ENCODE measurements at places on chromosomes 4 and X.
A peak's percentile ranks its signal among the peaks of the same experiment; 100 is the strongest.

DNA sequence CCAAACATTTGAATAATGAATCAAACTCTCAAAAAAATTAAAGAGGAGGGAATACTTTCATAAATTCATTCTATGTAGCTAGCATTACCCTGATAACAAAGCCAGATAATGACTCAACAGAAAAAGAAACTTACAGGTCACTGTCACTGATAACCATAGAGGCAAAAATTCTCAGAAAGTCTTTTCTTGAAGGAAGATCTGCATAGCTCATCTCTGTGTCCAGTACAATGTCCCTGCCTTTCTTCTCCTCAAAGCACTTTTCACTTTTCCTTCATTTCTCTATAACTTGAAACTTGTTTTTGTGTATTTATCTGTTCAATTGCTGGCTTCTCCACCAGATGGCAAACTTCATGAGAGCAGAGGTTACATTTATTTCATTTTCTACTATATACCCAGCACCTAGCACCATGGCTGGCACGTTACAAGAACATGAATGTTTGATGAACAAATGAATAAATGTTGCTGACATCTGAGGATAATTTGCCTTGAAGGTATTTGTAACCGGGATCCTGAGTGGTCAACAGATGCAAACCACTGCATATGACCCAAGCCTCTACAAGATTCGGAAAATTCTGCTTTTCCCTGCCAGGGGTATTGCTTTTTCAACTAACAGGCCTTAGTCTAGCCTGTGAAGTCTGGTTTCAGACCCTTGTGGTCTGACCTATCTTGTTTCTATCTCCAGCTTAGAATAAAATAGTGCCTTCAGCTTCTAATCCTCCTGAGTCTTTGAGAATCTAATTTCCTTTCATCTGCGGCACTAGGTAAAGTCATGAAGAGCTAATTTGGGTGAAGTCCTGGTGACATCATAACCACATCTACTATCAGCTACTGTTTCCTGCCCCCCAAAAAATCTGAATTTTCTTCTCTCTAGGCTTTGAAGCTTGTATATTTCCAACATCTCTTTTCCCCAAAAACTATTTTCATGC, 52.5 kb upstream of the ANTXR2 start:
- no peak for DNase-seq

DNA sequence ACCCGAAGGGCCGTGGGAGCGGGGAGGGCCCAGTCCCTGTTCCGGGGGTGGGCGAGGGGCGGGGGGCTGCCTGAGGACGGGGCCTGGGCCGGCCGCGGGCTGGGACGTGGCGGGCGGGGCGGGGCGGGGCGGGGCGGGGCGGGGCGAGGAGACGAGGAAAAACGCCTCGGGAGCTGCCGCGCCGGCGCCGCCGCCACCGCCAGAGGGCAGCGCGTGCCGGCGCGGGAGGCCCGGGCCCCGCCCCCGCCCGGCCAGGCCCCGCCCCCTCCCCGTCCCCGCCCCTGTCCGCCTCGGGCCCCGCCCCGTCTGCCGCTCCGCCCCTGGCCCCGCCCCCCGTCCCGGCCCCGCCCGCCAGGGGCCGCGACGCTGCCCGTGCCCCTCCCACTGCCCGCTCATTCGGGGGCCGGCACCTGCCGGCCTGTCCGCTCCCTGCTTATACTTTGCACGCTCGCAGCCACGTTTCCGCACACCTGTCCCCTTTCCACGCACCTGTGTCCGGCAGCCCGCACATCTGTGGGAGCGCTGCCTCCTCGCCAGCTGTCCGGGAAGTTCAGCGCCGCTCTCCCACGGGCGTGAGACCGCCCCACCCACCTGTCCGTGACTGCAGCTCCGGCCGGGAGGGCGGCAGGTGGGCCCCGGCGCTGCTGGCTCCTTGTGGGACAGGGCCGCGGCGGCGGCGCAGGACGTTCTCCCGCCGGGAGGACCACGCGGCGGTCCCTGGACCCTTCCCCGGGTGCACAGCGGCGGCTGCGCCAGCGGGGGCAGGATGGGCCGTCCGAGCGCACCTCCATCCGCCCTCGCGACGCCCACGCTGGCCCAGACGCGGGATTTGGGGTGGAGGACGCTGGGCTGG, 1.7 kb upstream of the FGFRL1 start:
- peak; percentile 84 for DNase-seq

- DNase-seq: no peak
Measured at GRCh38 chrX:135114392-135114791, 5.9 kb downstream of the ETDB start.

DNA sequence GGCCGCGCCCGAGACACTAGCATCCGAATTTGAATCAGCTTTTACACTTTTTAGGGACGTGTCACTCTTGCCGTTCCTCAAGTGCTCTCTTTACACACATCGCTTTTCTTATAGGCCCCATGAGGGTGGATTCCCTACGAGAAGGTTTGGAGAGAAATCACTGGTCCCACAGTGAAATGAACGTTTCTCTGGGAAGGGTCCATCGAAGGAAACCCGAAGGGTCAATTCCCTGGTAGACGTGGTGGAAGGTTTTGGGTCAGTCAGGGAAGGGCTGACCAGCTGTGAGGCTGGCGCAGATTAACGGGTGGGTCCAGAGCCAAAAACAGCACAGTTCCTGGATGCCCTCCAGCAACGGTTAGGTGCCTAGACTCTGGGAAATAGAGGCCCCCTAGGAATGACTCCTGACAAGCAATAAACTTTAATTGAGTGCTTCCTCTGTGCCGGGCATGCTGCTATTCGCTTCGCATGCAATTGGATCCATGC, 35.9 kb downstream of the ETDC start:
- peak; percentile 50 for DNase-seq

GRCh38 chrX:85928606-85929005, 118.8 kb downstream of the CHM start:
- DNase-seq: no peak

DNA sequence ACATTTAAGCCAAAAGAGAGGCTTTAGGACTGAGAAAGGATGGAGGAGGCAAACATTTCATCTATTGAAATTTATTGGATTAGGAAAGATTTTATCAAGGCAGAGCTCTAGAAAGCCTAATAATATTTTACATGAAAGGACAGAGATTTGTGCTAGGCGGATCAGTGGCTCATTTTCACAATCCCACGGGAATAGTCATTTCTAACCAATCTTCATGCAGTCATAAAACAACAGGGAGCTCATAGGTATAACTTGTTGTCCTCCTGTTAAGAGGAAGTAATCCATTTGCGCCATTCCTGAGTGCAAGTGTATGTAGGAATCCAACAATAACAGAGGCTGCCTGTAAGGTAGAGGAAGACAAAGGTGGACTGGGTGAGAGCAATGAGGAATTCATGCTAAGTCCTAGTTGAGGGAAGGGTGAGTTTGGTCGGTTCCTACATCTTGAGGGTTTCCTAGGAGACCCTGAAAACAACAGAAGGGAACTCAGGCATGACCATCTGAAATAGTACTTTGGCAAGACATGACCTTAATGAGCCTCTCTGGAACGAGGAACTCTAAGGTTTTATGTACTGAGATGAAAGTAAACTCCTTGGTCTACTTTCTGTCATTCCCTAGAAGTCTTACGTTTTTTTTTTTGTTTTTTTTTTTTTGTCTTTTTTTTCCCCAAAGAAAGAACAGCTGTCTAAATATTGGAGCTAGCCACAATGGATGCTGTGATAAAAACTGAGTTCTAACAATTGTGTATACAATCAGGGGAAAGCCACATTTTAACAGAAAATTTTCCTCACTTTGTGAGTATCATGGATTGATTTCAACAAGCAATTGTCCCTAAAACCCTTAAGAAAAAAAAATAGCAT, 89.7 kb downstream of the GEMIN8 start:
- no peak for DNase-seq

DNA sequence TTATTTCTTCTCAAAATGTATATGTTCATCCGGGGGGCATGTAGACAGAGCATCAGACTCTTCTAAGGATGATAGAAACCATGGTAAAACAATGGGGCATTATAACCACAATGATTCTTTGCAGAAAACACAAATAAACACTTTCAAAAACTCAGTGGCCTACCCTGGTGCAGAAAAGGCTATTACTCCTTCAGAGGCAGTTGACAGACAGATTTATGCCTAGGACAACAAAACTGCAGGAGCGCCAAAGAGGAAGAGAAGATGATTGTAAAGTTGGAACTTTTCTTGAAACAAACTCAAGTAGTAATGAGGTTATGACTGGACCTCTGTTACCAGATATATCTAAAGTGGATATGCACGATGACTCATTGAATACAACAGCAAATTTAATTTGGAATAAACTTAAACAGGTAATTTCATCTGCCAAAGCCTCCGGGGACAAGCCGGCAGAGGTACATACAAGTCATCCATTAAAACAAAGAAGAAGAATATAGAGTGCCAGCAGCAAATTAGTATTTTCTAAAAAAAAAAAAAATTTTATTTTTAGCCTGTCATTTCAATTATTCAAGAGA, 1068.4 kb upstream of the INTU start:
- no peak for DNase-seq

DNA sequence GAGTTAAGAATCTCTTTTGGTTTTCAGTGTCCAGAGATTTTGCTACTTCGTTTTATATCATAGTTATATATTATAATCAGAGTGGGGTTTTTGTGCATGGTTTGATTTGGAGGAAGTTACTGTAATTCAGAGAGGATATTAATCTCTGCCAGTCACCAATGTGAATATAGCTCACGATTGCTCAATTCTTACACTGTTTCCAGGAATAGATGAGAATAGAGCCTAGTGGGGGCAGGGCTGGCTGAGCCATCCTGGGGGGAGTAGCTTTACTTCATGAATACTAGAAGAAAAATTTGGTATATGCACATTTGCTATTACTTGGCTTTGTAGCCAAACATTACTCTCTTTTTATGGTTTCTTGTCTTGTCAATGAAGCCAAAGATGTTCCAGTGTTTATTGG, 60.9 kb upstream of the TRPC3 start:
- DNase-seq: no peak

DNA sequence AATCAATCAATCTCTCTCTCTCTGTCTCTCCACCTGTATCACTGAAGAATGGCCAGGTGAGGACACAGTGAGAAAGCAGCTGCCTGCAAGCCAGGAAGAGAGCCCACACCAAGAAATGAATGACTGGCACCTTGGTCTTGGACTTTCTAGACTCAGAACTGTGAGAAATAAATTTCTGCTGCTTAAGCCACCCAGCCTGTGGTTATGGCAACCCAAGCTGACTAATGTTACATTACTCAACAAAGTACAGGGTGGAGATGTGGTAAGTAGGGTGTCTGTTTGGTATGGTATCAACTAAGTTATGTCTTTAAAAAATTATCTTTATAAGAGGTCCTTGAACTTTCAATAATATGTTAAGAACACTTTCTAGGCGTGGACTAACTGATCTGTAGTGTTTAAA, 159.3 kb downstream of the EPHA5 start:
- no peak for DNase-seq

GRCh38 chr4:178086320-178086719, 644.1 kb upstream of the AGA start:
- no peak for DNase-seq

DNA sequence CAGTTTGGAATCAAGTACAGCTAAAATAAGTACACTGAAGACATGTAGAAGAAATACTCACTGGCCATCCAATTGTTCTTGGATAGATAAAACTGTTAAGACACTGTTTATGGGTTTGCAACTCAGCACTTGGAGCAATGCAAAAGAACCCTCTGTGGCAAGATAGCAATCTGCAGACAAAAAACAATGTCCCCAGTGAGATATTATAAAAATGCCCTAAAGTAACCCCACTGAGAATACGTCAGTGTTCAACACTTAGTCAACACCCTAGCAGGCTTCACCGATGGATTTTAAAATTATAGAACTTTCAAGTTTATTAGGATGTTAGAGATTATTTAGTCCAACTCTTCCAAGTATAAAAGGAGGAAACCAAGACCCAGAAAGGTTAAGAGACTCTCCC, 47.5 kb upstream of the NDP start:
- no peak for DNase-seq

GRCh38 chrX:106999002-106999975, 723 bp downstream of the MORC4 start:
- DNase-seq: peak; percentile 65

GRCh38 chr4:141711211-141711610, 74.8 kb downstream of the IL15 start:
- DNase-seq: no peak

GRCh38 chr4:162700815-162701361, 465.8 kb downstream of the NAF1 start:
- DNase-seq: no peak

- peak; percentile 78 for DNase-seq
Measured at GRCh38 chr4:122921971-122922876, at the start of gene NUDT6. Gene NUDT6, minus strand, starts transcription at chr4:122922597. Its CDS starts 25 bp downstream, at chr4:122922572.

- DNase-seq: no peak
Measured at GRCh38 chr4:37603711-37604110, 82.5 kb downstream of the RELL1 start.

DNA sequence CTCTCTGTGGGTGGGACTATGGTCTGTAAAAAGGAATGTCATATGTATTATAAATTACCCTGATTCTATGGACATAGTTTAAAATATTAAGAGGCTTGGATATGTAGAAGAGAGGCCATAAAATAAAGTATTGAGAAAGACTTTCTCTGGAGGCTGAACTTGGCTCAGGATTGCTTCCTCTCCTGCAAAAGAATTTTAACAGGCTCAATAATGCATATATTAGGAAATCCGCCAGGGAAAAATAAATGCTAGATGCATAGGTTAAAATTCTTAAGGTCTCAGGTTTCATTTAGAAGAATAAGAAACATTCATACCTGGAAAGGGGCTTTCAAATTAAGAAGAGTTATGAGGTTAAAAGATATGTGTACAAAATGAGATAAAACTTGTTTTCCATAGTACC, 424.3 kb downstream of the ARAP2 start:
- DNase-seq: no peak
